ENCODE measurements at places on chromosomes 1 and 21.

DNA sequence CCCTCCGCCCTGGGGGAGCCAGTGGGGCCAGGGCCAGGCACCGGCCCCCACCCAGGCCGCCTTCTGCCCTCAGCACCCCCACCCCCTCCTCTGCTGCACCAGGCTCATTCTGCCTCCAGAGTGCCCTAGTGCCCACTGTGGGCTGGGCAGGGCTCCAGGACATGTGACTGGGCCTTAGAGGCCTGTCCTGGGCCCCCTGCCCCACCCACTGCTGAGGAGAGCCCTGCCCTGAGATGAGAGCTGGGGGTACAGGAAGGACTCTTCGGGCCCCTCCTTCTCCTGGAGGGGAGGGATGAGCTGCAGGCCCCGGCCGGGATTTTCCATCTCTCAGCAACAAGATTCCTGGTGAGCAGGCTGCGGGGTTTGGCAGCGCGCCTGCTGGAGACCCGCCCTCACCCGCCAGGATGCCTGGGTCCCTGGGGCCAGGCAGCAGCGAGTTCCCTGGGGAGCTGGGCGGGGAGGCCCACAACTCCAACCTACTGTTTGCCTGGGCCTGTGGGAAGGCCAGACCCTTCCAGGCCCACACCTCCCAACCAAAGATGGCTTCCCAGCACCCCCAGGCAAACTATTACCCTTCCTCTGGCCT lies 14.0 kb downstream of the AHDC1 start:
- DNase-seq = no peak

- DNase-seq = no peak
These were observed 397.6 kb downstream of the PLA2G4A start for GRCh38 chr1:187226396-187226795.

DNA sequence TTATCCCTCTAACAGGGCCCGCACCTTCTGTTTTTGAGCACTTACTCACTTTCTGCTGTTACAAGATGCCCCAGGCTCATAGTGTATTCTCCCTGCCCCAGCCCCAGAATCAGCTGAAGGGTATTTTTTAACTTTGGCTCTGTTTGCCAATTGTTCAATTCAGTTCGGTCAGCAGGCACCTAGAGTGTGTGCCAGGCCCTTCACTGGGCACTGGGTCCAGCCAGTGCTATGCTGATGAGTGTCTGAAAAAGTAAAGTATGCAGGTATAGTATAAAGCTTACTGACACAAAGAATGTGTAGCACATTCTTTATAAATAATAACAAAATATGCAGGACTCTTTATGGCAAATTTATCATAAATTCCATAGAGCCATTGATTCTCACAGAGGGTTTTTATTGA lies 35.0 kb downstream of the FHAD1 start:
- no peak for DNase-seq

GRCh38 chr1:102572637-102573036 lies 535.7 kb downstream of the COL11A1 start:
- no peak for DNase-seq

GRCh38 chr1:62800825-62801306 lies 16.9 kb downstream of the ATG4C start:
- DNase-seq = no peak

GRCh38 chr1:116128664-116129063 lies 17.5 kb downstream of the MAB21L3 start:
- DNase-seq = no peak

DNA sequence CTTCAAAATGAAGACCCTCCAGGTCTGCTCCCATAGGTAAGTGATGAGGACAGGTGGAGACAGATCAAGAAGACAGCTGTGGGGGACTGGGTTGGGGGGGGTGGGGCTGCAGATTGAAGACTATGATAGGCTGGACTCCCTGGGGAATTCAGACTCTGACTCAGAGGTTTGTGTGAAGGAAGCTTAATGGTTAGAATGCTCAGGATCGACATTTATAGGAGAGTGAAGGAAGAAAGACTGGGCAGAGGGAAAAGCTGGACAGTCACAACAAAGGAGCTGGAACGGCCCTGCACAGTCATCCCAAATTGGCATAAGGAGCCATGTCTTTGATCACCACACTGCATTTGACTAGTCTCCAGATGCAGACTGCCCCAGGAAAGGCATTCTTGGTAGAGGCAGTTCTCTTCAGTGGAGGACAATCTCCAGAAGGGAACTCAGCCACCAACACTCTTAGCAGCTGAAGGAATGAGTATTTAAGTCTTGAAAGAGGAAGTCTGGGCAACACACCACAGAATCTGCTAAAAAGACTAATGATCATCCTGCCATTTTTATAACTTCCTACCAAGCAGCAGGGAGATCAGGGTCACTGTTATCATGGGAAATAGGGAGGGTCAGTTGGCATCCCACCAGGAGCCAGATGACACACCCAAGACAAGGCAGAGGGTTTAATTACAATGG lies 120.0 kb upstream of the ZC3H11B start:
- DNase-seq = no peak

DNA sequence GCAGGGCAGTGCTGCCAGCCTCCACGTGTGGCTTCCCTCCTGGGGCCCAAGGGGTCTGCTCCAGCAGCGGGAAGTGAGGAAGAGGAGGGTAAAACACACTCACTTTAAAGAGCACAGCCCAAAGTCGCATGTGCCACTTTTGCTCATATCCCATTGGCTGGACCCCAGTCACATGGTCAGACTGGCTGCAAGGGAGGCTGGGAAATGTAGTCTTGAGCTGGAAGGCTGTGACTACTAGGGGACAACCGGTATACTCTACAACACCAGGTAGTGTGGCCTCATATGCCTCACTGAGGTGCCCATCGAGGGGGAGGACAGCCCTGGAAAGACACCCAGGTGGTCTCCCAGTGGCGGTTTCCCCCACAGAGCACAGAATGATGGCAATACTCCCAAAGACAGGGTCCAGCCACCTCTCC lies 45.2 kb downstream of the CAMK2N1 start:
- DNase-seq = peak; percentile 11

- no peak for DNase-seq
These were observed 13.5 kb upstream of the SLC19A1 start for GRCh38 chr21:45555557-45556301.

DNA sequence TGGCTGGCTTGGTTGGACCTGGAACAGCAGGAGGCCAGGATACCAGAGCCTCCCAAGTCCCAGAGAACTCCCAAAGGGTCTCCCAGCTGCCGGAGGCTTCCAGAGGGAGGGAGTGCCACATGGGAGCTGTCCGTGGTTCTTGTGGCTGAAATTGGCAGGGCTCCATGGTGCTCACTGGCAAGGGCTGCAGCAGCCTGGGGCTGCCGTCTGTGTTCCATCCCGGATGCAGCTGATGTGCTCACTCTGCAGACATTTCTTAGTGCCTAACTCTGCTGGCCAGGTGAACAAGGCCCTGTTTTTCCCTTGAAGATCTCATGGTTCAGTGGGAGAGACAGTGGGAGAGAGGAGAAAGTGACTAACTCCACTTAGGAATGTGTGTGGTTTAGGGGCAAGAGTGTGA lies 261.1 kb downstream of the CAMTA1 start:
- no peak for DNase-seq

- DNase-seq = no peak
These were observed 579 bp upstream of the TENT5C start for GRCh38 chr1:117605164-117605773.

- no peak for DNase-seq
These were observed 164.6 kb downstream of the DNM3 start for GRCh38 chr1:172005856-172006255.
